ENCODE measurements at places on chromosomes 3 and 15.

GRCh38 chr3:153252963-153253362, 90.9 kb downstream of the RAP2B start:
- DNase-seq: no peak

GRCh38 chr3:62607287-62608029, 234.1 kb upstream of the FEZF2 start:
- DNase-seq: peak; percentile 85

DNA sequence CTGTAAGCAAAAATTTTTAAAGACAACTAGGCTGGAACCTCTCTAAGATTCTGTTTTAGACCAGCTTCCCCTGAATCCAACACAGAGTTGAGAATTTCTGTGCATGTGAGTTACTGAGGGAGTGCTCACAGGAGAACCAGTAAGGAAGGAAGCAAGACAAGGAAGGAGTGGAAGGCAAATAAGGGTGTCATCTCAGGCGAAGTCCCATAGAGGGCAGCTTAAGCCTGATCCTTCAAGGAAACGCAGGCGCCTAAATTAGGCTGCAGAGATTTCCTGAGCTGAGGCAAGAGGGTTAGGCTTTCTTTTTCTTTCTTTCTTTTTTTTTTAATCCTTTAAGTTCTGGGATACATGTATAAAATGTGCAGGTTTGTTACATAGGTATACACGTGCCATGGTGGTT, 36.2 kb upstream of the COL6A6 start:
- peak; percentile 2 for DNase-seq

DNA sequence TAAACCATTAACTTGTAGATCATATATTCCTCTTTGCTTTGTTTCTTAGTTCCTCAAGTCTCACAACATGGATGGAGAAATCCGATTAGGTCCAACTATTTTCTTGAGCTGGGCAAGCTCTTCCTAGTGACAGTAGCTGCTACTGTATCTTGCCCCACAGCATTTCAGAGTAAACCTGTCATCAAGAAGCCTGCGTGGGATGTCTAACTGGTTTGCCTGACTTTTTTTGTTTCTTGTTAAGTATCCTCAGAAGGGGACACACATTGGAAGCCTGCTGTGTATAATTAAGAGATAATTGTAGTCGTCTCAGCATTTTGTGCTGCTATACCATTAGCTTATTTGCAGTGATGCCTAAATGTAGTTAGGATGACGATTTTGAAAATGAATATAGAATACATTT, 29.3 kb upstream of the STT3B start:
- DNase-seq: no peak

Measured in dermis blood vessel endothelial cell (primary cell).